ENCODE measurements at places on chromosomes 5 and 9.

- peak; percentile 34 for DNase-seq
Observed at GRCh38 chr9:83182071-83182470, 119.1 kb upstream of the RASEF start.

DNA sequence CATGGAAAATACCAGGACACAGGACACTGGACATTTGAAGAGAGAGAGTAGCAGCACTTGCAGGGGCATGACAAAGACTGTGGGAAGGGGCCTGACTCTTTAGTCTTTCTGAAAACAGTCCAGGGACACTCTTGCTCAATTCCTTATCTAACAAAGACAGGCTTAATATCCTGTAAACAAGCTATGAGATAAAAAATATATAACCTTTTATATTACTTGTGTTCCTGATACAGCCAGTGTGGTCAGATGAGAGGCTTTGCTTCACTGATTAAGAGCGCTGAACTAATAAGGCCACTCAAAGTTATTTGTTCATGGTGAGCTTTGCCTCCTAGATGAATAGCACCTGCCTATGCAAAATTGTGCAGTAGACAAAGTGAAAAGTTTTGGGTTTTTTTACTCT lies 518.7 kb downstream of the LRRC70 start:
- DNase-seq, result no peak

GRCh38 chr5:112338681-112339337 lies 80.3 kb downstream of the EPB41L4A start:
- DNase-seq, result peak; percentile 70

- DNase-seq, result no peak
Observed at GRCh38 chr5:171155621-171156020, 153.4 kb upstream of the TLX3 start.

DNA sequence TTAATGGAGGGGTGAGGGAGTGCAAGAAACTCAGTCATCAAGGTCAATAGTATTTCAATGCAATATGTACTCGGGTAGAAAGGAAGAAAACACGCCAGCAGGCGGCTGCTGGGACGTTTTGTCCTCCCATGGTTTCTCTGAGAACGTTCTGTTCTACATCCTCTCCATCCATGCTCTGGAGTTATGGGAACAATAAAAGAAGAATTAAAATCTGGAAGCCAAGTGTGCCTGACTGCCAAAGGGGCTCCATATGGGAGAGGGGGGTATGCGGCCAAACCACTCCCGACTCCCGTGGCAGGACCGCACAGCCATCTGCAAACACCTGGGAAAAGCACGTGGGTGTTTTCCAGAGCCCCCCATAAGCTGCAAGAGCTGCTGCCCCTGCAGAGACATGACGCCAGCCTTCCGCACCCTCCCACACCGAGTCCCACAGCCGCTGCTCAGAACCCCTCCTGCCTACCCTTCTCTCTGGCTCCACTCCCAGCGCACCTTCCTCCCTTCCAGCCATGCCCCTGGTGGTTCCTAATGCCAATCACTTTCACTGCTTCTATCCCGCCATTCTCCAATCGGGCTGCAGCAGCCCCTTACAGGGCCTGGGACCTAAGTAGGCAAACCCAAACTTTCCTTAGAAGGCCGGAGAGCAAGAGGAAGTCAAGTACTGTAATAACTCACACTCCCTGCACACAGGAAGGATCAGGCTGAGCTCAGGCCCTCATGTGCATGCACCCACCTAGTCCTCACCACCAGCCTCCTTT lies 241.6 kb downstream of the SYK start:
- no peak for DNase-seq

- DNase-seq, result no peak
Observed at GRCh38 chr9:121185178-121185745, 16.4 kb downstream of the RAB14 start.
